T-cell (primary cell): ENCODE measurements at places on chromosomes 5 and 9.
A peak's percentile ranks its signal among the peaks of the same experiment; 100 is the strongest.

DNA sequence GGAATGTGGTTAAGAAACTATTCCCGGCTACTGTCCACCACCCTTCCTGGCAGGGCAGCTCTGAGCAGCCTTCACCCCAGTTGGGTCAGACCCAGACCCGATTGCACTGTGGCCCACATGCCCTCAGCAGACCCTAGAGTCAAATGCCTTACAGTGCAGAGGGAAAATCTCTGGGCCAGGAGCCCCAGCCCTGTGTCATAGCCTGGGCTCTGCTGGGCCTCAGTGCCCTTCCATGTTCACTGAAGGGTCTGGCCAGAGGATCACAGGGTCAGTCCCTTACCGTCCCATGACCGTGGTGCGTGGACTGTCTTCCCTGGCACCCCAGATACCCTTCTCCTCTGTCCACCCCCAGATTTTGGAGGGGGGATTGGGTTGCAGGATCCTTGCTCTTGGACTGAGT lies 73.5 kb upstream of the COL5A1 start:
- DNase-seq = no peak

GRCh38 chr9:8365029-8365428 lies 565.5 kb upstream of the DMAC1 start:
- DNase-seq = no peak

GRCh38 chr5:119386596-119387344 lies 31.0 kb downstream of the TNFAIP8 start:
- DNase-seq = no peak

- DNase-seq = no peak
These were observed 18.3 kb downstream of the EFNA5 start for GRCh38 chr5:107652408-107652807.

DNA sequence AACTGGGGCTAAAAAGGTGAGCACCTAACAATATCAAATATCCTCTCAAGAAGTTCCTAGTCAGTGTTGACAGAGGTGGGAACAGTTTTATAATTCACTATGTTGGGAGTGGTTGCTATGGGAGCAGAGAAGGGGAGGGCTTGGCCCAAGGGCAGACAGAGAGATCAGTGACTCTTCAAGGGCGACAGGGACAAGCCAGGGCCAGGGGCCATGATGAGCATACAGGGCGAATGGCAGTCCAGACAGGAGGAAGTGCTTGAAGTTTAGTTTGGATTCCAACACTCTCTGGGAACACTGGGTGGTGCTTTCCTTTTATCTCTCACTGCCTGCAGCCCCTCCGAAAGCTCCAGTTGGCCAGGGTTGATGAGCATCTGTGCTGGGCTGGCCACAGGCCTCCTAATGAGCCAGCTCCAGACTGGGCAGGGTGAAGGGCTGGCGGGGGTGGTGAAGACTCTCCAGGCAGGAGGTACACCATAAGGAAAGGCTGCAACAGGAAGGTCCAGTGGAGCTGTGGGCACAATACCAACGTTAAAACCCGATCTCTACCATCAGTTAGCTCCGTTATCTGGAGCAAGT lies 111.3 kb downstream of the TMEM174 start:
- DNase-seq = no peak

DNA sequence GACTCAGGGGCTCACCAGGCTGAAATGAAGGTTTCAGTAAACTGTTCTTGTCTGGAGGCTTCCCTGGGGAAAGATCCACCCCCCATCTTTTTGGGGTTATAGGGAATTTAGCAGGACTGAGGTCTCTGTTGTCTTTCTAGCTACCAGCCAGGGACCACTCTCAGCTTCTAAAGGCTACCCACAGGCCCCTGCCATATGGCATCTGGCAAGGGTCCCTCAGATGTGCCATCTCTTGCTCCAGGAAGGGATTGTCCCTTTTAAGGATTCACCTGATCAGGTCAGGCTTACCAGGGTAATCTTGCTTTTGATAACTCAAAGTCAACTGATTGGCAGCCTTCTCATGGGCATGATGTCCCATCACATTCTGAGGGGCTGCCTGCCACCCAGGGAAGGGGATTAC lies 65.0 kb downstream of the NSUN2 start:
- no peak for DNase-seq

- no peak for DNase-seq
These were observed 38.0 kb downstream of the CREBRF start for GRCh38 chr5:173094012-173094661.

DNA sequence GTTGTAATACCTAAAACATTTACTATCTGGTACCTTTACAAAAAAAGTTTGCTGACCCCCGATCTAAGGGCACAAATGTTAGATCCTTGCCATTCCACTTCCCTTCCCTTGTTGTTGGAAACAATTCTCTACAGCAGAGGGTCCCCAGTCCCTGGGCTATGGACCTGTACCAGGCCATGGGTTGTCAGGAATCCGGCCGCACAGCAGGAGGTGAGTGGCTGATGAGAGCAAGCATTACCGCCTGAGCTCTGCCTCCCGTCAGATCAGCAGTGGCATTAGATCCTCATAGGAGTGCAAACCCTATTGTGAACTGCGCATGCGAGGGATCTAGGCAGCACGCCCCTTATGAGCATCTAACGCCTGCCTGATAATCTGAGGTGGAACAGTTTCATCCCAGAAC lies 248.5 kb downstream of the AP3B1 start:
- no peak for DNase-seq

GRCh38 chr9:7974335-7974960 lies 174.9 kb upstream of the DMAC1 start:
- peak; percentile 32 for DNase-seq

DNA sequence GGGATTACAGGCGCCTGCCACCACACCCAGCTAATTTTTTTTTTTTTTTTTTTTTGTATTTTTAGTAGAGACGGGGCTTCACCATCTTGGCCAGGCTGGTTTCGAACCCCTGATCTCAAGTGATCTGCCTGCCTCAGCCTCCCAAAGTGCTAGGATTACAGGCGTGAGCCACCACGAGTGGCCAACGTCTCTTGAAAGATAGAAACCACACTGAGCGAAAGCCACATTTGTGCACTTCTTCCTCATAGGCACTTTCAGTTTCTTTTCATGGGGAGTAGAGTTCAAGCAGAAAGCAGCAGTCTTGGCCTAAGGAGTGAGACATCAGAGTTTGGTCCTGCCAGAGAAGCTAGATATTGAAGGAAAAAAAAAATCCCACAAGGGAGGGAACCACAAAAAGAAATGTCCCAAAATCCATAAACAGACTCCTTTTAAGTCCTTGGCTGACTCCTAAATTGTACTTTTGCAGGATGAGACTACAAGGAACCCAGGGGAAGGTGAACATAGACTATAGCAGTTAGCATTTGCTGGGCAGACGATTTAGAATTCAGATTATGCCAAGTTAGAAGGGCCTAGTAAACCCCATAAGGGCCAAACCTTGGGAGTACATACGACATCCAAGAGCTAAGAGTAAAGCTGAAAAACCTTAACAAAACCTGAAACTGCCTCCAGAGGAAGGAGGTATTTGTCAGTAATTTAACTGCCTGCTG lies 43.9 kb upstream of the GLIPR2 start:
- DNase-seq = peak; percentile 15

DNA sequence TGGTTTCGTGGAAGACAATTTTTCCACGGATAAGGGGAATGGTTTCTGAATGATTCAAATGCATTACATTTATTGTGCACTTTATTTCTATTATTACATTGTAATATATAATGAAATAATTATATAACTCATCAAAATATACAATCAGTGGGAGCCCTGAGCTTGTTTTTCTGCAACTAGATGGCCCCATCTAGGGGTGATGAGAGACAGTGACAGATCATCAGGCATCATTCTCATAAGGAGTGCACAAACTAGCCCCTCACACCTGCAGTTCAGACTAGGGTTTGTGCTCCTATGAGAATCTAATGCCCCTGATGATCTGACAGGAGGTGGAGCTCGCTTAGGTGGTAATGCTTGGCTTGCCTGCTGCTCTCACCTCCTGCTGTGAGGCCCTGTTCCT lies 6.4 kb downstream of the ISCA1 start:
- DNase-seq = no peak

DNA sequence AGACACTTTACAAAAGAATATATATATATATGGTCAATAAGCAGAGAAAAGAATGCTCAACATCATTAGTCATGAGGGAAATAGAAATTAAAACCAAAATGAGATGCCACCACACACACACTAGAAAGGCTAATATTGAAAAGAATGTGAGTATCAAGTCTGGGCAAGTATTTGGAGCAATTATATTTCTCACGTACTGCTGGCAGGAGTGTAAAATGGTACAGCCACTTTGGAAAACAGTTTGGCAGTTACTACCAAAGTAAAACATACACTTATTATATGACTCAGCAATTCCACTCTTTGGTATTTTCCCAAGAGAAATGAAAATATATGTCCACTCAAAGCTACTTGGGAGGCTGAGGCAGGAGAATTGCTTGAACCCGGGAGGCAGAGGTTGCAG lies 29.8 kb downstream of the NEUROG1 start:
- no peak for DNase-seq

DNA sequence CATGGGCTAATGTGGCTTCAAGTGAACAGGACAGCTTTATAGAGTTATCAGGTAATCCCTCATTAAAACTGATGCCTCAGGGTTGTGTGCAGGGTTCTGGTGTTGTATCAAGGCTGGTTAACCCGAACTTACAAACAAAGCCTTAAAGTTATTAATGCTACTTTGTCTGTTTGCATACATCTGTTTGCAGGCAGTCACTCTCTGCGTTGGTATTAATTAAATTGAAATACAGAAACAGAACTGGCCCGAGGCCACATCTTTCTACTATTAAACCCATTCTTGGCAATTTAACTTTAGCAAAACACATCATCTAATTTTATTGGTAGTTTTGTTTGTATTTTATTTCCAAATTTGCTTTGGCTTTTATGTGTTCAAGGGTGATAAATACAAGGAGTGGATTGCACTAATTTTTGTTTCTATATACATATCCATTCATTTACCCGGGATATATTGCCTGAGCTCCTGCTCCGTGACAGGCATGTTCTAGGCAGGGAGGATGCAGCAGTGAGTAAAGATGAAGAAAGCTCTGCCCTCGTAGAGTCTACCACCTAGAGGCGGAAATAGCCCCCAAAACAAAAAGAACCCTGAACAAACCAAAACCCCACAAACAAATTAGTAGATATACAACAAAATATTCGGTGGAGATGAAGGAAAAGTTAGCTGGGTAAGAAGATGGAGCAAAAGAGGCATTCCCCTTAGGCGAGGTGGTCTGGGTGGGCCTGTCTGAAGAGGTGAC lies 164.2 kb downstream of the MACROH2A1 start:
- DNase-seq = no peak

DNA sequence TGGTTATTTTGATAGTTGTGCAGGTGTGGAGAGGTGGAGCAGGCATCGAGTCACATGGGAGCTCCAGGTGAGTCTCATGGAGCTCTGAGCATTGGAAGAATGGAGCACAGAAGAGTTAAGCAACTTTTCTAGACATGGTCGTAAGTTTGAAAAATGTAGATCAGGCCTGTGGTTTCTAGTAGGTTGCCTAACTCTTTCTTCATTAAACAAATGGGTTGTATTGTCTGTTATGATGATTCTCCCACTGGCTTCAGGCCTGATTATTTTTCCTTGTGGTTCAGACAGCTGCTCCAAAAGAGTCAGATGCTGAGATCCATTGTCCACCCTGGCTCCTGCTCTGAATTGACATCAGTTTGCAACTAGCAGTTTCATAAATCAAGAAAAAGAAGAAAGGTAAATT lies 80.3 kb upstream of the RPS23 start:
- DNase-seq = no peak

DNA sequence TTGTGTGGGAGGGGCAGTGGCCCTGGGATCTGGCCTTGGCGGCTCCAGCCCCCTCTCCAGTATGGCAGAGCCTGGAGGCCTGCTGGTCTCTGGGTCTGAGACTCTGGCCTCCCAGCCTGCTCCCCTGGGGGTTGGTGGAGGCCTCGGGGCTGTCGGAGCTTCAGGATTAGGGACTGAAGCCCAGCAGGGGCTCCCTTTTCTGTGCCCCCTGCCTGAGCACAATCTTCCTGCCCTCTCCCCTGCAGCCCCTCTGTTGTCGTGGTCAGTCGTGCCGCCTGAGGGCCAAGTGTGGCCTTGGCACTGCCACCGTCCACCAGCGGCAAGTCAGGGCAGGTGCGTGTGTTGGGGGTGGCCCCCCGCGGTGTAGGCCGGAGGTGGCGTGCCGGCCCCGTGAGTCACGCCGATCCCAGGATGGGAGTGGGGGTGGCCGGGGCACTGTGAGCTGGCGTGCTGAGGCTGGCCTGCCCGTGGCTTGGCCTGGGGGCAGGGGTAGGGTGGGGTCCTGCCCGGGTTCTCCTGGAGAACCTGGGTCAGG lies 53.6 kb downstream of the RXRA start:
- DNase-seq = no peak

GRCh38 chr9:82781921-82782392 lies 281.0 kb downstream of the RASEF start:
- no peak for DNase-seq

GRCh38 chr5:159106193-159106568 lies 6.5 kb upstream of the EBF1 start:
- no peak for DNase-seq

- DNase-seq = no peak
These were observed 28.2 kb downstream of the MEF2C start for GRCh38 chr5:88854769-88855168.

- DNase-seq = no peak
These were observed 5.3 kb upstream of the LHFPL2 start for GRCh38 chr5:78653681-78654366.
